ENCODE measurements at places on chromosomes 6 and 20.

- no peak for DNase-seq
Measured at GRCh38 chr20:38338849-38339520, 7.3 kb upstream of the LBP start.

- DNase-seq: no peak
Measured at GRCh38 chr6:105603788-105604586, 201.1 kb upstream of the PREP start.

- DNase-seq: no peak
Measured at GRCh38 chr20:60752741-60753420, 499.2 kb upstream of the CDH4 start.

GRCh38 chr6:114096561-114097172 lies 125.7 kb upstream of the HDAC2 start:
- DNase-seq: peak; percentile 10

GRCh38 chr6:137877606-137878005 lies 10.5 kb downstream of the TNFAIP3 start:
- no peak for DNase-seq

GRCh38 chr6:87824958-87825491 lies 123.0 kb upstream of the AKIRIN2 start:
- DNase-seq: no peak

DNA sequence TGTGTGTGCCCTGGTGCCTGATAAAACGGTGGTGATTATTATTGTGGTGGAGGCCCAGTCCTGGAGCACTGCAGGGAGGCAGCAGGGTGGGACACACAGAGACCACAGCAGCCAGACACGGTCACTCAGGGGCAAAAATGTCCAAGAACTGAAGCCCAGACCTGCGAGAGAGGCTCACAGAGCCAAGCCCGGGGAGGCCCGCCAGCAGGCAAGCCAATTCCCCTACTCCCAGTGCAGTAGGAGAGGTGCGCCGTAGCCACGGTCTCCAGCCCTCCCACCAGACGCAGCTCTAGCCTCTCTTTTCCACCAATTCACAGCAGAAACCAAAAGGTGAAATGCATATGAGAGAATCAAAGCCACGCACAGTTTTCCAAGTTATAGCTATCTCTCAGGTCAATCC lies 179.4 kb upstream of the TAB2 start:
- DNase-seq: no peak

DNA sequence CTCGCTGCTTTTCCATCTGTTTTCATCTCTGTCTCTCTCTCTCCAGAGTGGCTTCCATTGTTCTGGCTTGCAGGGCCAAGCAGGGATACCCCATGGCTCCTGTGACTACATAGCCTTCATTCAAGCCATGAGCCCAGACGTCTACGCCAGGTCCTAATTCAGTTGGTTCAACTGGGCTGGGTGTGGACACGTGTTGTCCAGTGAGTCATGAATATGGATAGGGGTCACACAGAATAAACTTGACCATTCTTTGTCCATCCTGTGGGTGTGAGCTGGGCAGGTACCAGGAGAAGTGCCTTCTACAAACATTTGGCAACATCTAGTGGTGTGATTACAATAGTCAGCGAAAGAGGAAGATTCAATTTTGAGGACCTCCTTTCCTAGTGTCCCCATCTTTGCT lies 96.9 kb upstream of the ARMC2 start:
- no peak for DNase-seq

GRCh38 chr6:55654445-55654844 lies 75.5 kb upstream of the HMGCLL1 start:
- no peak for DNase-seq

DNA sequence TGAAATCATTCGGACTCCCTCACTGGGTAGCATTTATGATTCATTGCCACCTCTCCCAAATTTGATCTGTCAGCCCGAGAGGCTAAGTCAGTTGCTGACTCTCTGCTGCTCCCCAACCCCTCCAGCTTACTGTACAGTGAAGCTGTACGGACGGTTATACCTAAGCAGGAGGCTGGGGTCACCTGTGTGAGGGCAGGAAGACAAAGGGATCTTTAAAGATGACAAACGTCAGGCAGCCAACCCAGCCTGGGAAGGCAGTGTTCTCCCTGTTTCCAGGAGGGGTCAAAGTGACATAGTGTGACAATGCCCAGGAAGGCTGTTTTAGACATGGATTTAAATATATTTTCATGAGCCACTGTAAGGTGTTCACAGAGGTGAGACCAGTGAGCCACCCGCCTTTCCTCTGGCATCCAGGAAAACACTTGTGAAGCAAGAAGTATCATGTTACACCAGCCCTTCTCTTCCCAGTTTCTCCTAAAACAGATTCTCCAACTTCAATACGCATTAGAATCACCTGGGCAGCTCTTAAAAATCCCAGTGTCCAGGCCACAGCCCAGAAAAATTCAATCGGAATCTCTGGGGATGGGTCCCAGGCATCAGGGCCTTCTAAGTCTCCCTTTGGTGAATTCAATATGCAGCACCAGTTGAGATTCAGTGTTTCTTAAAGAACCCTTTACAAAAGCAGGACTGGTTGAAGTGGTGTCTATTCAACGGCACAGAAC lies 6.8 kb upstream of the PAX1 start:
- DNase-seq: no peak

DNA sequence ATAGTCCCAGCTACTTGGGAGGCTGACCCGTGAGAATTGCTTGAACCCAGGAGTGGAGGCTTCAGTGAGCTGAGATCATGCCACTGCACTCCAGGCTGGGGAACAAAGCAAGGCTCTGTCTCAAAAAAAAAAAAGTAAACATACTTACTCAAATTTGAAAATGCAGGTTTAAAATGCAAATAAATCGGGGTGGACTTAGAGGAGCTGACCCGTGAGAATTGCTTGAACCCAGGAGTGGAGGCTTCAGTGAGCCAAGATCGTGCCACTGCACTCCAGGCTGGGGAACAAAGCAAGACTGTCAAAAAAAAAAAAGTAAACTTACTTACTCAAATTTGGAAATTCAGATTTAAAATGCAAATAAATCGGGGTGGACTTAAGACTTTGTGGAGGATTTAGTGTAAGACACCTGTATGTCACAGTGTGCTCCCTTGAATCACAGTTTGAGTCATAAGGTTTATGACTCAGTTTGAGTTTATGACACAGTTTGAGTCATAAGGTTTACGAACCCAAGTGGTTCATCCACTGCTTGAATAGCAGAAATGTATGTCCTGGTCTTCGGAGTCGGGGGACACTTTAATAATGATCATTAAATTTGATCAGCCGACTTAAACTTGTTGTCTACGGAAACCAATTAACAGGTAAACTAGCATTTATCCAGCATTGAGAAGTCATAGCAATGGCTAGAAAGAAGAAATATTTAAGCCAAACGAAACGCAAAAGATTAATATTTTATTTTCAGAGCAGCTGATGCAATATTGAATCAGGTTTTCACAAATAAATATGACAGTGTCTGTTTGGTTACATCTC lies 6.8 kb upstream of the MRPS10 start:
- no peak for DNase-seq

DNA sequence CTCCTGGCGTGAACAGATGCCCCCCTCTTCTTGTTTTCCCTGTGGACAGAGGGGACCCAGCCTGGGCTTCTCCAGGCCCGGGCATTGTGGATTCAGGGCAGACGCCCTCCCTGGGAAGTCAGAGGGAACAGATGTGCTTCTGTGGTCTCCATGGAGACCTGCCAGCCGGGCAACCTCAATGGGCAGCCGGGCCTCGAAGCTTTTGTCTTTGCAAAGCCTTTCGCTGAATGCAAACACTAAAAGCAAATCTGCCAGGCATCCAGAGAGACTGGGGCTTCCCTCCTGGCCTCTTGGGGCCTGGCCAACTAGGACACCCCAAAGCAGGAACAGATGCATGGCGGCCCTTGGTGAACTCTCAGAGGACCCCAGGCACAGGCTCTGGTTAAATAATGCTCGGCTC lies 370.0 kb upstream of the SULF2 start:
- no peak for DNase-seq

- DNase-seq: no peak
Measured at GRCh38 chr6:54617730-54618129, 228.8 kb upstream of the FAM83B start.

DNA sequence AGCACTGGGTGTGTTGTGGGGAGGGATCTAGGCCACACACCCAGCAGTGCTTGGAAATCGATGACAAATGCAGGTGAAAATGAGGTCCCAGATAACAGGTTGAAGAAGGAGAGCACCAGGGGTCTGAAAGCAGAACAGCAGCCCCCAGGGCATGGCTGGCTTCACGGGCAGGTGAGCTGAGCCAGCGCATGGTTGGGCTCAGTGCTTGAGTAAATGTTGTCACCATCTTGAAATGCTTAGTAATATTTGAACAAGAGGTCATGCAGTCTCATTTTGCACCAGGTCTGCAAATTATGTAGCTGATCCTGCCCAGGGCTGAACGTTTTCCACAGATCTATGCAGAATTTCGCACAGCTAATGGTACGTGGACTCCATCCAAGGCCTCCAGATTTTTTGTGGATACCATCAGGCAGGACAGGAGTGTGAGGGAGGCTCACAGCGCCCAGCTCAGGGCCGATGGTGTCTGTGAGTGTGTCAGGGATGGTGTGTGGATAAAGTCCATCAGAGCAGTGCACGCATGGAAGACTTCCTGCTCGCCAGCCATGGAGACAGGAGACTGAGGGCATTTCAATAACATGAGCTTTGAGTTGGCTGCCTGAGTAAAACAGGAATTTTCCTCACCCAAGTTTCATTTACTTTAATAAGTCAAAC lies 53.1 kb upstream of the SNX9 start:
- no peak for DNase-seq

- no peak for DNase-seq
Measured at GRCh38 chr6:53658992-53659391, 6.6 kb downstream of the KLHL31 start.

DNA sequence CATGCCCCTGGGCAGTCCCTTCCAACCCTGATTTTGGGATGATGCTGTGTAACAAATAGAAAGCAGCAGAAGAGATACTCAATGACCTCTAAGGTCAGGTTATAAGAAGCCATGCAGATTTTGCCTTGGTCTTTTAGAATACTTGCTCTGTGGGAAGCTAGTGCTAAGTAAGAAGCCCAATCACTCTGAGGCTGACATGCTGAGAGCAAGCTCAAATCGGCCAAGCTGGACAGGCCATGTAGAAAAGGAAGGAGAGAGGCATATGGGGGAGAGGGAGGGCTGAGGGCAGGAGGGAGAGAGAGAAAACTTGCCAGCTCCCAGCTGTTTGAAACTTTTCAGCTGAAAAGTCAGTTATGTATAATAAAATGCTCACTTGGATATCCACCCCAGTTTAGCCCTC lies 1021.6 kb upstream of the MAP3K7 start:
- DNase-seq: no peak
